Kidney tubule cell (primary cell): ENCODE measurements at places on chromosomes 1 and 21.

DNA sequence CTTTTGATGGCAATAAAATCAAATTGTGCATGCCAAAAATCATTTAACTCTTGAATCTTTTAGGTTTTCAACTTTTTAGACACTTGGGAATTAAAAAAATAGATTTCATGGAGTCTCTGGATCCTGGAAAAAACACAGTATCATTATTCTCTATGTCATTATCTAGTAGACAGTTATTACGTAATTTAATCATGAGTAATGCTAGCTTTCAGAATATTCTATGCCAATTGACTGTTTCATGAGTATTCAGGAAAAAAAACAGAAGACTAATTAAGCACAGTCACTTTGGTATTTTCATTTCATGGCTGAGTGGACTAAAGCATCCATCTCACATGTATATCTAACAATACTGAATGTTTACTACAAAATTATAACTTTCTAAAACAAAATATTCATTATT lies 44.0 kb downstream of the ODF2L start:
- no peak for DNase-seq

DNA sequence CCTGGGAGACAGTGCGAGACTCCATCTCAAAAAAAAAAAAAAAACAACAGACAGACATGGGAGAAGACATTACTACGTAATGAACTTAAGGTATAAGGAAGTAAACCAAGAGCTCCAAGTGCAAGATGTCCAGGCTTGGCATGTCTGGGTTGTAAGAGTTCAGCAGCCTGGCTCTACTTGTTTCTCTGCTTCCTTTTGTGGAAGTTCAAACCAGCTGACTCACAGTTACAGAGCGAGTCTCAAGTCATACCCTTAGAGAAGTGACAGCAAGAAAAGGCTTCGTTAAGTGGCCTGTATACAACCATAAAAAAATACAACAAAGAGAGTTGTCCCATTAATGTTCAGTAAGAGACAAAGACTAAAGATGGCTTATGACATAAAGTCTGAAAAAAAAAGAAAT lies 1.3 kb downstream of the RIT1 start:
- DNase-seq = peak; percentile 71

GRCh38 chr1:72278461-72278860 lies 3.9 kb downstream of the NEGR1 start:
- DNase-seq = peak; percentile 65

DNA sequence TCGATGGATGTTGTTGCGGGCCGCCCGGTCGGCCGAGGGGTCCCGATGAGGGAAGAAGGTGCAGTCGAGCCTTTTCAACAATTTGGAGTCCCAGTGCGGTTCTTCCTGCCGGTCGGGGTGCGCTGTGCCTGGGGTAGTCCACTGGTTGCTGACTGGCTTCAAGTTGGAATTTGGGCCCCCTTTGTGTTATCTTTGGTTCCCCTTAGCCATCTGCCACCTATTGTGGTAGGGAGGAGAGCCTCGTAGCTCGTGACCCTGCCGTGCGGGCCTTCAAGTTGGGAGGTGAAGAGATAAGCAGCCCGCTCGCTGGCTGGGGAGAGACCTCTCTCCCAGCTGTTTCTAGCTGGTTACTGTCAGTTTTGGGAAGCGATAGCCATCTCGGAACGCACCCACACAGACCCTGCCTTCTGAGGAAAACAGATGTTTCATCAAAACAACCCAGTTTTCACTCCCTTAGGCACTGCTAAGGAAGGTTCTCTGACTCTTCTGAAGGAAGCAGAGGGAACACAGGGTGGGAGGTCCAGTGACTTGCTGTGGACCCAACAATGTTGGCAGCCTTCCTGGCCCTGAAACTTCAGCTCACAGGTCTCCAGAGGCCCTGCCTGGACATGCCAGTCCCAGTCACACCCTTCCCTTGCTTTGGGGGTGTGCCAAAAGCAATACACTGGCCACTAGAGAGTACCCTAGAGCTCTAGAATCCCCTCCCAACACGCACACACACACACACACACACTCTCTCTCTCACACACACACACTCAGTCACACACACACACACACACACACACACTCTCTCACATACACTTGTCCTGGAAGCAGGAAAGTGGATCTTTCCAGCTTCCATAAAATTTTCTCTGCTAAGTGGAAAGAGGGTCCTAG lies 1.0 kb downstream of the BTG2 start:
- peak; percentile 81 for DNase-seq

DNA sequence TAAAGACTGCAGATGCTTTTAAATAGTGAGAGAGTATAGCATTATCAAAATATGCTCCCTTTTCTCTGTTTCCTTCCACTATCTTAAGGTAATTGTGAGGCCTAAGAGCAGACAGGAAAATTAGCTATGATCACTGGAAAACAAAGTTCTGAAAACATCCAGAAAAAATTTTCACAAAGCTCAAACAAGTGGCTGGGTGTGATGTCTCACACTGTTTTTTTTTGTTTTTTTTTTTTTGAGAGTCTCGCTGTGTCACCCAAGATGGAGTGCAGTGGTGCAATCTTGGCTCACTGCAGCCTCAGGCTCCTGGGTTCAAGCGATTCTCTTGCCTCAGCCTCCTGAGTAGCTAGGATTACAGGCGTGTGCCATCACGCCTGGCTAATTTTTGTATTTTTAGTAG lies 7.2 kb downstream of the WDTC1 start:
- DNase-seq = no peak

GRCh38 chr1:58162952-58163550 lies 383.5 kb downstream of the OMA1 start:
- DNase-seq = peak; percentile 76

GRCh38 chr1:65114322-65114721 lies 33.7 kb upstream of the AK4 start:
- DNase-seq = no peak

DNA sequence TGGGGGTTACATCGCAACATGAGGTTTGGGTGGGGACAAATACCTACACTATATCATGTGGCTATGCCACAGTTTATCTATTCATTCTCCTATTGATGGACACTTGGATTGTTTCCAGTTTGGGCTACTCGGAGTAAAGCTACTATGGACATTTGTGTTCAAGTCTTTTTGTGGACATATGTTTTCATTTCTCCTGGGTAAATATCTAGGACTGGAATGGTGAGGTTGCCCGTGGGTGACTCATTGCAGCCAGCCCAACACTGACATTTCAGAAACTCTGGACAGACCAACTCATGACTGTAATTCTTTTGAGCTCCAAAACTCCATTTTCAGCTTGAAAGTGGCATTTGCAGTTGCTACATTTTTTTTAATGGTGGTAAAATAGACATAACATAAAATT lies 82.7 kb downstream of the KAZN start:
- DNase-seq = peak; percentile 49

DNA sequence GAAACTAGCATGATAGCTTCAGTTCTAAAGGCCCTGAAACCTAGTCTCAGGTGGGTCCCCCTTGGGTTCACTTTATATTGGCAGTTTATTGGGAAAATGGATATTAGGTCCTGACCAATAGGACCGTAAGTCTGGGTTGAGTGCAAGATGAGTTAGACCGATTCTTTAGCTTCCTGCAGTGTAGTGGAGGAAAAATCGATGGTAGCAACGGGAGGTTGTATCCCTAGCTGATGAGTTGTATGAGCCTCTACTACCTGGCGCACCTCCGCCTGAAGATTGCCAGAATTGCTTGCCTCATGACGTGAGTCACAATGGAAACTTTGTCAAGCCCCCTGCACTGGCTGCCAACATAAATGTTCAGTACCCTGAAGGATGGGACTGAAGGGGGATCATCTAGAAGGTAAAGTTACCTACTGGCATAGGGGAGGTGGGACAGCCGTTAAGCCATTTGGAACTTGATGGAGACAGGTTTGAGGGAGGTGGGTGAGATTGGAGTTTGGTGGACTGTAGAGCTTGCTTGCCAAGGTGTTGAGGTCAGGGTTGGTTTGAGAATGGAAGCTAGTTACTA lies 3.9 kb downstream of the RCC1 start:
- DNase-seq = peak; percentile 53

- DNase-seq = no peak
Observed at GRCh38 chr21:36727866-36728265, 29.0 kb downstream of the SIM2 start.

DNA sequence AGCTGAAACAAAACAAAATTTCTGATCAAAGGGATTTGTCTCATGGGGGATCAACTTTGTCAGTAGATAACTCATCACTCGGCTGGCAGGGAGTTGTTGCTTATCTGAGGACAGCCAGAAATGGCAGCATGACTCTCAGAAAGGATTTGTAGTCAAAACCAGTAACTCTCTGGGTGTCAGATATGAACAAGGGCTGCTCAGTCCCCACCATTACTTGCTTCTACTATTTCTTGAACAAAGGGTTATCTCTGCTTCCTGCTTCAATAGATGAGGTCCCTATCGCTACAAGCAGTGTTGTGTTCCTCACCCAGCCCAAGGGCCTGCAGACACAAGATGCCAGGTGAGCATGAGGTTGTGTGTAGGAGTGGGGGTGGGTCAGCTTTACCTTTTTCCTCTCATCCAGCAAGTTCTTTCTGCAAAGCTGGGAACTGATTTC lies 116.2 kb downstream of the PTBP2 start:
- no peak for DNase-seq

- DNase-seq = no peak
Observed at GRCh38 chr1:7320661-7321060, 450.4 kb upstream of the VAMP3 start.

- DNase-seq = peak; percentile 49
Observed at GRCh38 chr1:247243524-247244137, 12.2 kb upstream of the VN1R5 start.

- DNase-seq = peak; percentile 39
Observed at GRCh38 chr1:27489501-27489972, 430 bp downstream of the WASF2 start.

- no peak for DNase-seq
Observed at GRCh38 chr1:226582966-226583365, 34.4 kb downstream of the STUM start.

DNA sequence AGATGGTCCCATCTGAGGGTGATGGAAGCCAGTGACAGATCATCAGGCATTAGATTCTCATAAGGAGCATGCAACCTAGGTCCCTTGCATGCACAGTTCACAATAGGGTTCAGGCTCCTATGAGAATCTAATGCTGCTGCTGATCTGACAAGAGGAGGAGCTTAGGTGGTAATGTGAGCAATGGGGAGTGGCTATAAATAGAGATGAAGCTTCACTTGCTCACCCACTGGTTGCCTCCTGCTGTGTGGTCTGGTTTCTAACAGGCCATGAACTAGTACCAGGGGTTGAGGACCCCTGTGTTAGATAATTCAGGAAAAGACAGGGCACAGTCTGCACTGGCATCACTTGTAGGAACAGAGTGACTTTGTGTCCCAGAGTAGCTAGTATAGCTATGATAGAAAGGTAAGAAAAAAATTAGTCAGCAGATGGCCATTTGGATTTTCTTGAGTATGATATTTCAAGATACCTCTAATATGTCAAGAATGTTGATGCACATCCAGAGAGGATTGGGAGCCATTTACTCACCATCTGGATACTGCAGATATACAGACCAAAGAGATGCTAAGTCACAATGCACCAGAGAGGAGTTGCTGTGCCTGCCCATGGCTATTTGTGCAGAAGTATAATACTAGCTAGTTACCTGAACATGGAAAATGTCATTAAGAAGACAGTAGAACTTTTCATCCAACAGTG lies 53.6 kb downstream of the ADCY10 start:
- no peak for DNase-seq

- no peak for DNase-seq
Observed at GRCh38 chr1:186829686-186830587, 1.2 kb downstream of the PLA2G4A start.

- DNase-seq = peak; percentile 87
Observed at GRCh38 chr1:167820684-167821355, 93.1 kb downstream of the ADCY10 start.

DNA sequence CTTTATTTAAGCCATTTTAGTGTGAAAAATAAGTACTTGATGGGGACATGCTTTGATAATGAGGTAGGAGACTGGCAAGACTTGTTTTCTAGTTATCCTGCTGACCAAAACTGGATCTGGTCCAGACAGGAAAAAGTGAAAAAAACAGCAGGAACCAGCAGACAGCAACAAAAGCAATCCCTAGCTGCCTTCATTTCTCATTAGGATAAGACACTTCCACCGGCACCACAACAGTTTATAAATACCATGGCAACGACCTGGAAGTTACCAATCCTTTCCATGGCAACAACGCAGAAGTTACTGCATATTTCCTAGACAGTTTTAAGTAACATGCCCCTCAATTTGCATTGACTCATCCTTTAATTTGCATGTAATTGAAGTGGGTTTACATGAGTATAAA lies 993.8 kb upstream of the NCAM2 start:
- DNase-seq = no peak

DNA sequence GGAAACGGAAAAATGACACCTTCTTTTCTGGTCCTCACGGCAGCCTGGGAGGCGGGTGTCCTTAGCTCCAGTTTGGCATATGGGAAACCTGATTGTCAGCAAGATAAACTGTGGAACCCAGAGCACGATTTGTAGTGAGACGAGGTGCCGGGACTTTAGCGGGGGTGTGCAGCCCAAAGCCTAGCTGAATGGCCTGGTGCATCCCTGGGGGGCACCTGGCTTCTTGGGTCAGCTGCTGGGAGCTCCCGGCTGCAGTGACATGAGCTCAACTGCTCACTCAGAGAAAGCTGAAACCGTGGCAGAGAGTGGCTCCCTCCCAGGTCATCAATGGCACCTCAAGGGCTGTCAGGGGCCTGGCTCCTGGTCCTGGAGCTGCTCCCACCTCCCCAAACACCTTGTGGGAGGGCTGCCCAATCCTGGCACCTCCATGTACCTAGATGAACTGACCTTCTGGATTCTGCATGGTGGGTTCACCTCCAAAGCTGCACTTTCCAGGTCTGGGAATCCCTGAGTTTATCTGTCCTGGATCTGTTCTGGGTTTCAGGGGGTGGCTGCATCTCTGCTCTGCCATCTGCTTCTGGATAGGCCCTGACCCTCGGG lies 260.5 kb downstream of the MATN1 start:
- no peak for DNase-seq

GRCh38 chr1:244552336-244552735 lies 91.3 kb downstream of the CATSPERE start:
- no peak for DNase-seq

DNA sequence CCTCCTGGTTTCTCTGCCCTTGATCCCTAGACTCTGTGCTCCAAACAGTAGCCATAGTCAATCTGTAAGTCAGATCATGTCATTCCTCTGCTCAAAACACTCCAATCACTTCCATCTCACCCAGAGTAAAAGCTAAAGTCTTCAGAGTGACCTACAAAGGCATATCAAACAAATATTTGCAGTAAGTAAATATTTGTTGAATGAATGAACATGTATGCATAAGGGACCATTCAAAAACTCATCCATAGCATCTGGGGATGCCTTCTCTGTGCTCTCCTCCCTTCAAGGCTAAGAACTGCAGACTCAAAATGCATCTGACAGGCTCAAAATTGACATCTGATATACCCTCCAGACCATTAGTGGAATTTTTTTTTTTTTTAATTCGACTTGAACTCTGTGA lies 18.1 kb upstream of the AK5 start:
- no peak for DNase-seq

DNA sequence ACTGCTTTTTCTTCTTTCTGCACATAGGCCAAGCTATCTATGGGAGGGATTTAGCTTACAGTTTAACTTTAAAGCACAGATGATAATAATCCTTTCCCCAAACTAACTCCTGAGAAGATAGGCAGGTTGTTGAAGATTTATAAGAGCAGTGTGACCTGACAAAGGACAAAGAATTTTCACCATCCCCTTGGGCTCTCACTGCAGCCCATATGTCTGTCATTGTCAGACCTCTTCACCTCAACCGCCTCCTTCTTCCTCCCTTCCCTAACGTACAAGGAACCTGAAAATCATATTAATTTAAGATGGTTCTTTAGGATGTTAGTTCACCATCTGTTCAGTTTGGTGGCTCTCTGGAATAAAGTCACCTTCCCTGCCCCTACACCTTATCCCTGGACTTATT lies 5.0 kb downstream of the RNU1-2 start:
- no peak for DNase-seq
